Epithelial cell of prostate (primary cell): ENCODE measurements at places on chromosomes 16 and 17.

DNA sequence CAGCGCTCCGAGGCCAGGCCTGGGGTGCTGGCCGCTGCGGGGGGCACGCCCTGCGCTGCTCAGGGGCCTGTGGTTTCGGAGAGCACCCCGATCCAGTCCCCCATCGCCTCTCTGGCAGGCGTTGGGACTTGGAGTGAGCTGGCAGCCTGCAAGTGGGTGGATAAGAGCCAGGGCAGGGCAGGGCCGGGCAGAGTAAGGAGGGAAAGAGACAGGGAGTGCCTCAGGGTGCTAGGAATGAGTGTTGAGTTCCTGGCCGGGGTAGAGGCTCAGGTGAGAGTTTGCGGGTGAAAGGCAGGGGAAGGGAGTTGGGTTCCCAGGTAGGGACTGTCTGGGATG is 1.3 kb downstream of the CDH13 start:
- DNase-seq = no peak

DNA sequence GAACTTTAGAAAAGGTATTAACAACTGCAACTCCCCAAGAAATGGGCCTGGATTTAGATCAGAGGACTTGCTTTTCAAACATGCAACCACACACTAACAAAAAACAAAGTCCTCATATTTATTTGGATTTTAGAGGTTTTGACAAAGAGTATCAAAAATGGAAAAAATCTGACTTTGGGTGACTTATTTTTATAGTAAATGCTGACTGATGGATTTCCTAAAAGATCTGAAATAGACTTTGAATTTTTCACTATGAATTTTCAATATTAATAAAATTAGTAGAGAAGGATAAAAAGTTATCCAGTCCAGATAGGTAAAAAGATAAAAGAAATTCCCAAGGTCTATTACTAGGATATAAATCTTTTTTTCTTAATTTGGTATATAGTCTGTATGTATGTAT is 253.5 kb downstream of the KCNJ2 start:
- no peak for DNase-seq

GRCh38 chr16:65689726-65690125 is 567.9 kb upstream of the CDH11 start:
- no peak for DNase-seq

GRCh38 chr17:65637786-65638185 is 76.3 kb upstream of the AXIN2 start:
- DNase-seq = no peak

DNA sequence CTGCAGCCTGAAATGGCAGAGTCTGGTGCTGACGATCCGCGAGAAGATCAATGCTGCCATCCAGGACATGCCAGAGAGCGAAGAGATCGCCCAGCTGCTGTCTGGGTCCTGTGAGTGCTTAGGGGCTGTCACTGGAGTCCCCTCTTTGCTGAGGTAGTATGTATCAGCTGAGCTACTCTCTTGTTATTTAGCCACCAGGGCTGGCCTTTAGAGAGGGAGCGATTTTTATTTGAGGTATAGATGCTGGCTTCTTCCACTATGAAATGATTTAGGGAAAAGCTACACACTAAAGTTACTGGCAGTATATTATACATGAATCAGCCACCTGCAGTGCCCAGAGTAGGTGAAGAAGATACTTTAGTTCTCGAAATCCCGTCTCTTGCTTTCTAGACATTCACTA is 2.6 kb downstream of the CDK5RAP3 start:
- no peak for DNase-seq

- no peak for DNase-seq
Observed at GRCh38 chr17:77899498-77899897, 59.0 kb upstream of the TNRC6C start.

DNA sequence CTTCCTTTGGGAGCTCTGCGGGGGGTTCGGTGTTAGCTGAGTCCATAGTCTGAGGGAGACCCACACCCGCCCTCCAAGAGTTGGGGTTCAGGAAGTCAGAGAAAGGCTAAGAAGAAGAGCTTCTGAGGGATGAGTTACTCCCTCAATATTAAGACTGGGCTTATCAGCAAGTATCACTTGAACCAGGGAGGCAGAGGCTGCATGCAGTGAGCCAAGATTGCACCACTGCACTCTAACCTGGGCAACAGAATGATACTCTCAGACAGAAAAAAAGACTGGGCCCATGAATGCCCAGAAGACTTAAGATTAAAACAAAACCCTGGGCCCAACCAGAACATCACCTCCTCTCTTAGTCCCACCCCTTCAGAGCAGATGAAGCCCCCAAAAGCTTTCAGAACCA is 6.0 kb downstream of the NKIRAS2 start:
- DNase-seq = no peak

- no peak for DNase-seq
Observed at GRCh38 chr16:2046893-2047329, 723 bp downstream of the NTHL1 start.

- no peak for DNase-seq
Observed at GRCh38 chr16:1917056-1917664, 1.1 kb downstream of the HS3ST6 start.

DNA sequence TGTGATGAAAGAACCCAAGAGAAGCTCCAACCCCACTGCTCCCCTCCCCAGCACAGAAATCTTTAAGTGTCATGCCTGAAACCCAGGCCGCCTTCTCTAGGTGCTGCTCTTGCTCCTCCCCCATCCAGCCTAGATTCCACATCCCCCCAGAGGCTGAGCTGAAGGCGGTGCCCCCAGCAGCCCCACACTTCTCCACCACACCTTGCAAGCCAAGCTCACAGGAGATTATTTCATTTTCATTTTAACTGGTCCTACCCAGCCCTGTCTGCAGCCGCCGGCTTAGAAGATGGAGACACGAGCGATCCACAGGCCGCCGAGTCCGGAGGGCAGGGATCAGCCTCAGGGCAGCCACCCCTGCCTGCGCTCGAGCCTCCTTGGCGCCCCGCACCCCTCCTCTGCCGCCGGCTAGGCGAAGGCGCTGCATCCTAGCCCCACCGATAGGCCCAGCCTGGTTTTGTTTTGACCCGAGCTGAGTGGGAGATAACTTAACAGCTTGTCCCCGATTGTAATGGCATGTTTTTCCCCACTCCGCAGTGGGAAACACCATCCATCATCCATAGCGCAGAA is 125.3 kb downstream of the RBFOX3 start:
- no peak for DNase-seq

GRCh38 chr16:52099382-52099781 is 447.6 kb downstream of the TOX3 start:
- DNase-seq = no peak

GRCh38 chr17:73307130-73307529 is 4.7 kb downstream of the CDC42EP4 start:
- DNase-seq = no peak

DNA sequence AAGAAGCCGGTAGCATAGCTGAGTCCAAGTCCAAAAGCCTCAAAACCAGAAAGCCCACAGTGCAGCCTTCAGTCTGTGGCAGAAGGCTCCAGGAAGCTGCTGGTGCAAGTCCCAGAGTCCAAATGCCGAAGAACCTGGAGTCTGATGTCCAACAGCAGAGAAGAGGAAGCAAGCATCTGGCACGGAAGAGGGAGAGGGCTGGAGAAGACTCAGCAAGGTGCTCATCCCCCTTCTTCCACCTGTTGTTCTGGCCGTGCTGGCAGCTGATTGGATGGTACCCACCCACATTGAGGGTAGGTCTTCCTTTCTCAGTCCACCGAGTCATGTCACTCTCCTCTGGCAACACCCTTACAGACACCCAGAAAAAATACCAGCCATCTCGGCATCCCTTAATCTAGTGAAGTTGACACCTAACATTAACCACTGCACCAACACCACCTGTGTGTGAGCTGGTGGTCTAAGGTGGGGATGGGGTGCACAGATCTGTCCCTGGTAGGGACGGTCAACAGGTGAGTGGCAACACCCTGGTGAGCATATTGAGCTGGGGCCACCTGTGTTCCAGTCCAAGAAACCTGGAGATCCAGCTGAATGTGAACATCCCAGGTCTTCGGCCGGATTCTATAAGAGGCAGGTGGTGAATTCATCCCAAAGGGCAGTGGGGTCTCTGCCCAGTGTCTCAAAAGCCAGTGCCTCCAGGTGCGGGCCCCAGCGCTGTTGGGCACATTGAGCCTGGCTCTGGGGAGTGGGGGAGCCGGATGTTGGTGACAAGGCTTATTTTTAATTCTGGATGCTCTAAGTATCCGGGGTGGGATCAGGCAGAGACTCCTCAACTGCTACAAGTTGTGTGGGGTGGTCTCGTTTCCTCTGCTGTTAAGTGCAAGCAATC is 9.8 kb downstream of the MIEF2 start:
- no peak for DNase-seq

DNA sequence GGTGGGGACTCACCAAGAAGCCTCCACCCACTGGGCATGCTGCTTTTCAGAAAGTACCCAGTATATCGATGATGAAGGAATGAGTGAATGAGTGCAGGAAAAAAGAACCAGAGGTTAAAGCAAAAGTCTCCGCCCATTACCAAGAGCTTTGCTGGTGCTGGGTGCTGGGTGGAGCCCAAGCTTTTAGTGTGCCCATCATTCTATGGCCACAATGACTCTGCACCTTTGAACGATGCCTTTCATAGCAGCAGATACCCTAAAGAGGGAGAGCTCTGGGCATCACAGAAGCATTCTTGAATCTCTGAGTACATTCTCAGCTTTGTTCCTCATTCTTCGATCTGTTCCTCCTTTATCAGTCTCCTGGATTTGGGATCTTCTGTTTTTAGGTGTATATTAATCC is 450.7 kb upstream of the CCL2 start:
- DNase-seq = no peak

- no peak for DNase-seq
Observed at GRCh38 chr17:16435925-16436886, 20.8 kb downstream of the TRPV2 start.

DNA sequence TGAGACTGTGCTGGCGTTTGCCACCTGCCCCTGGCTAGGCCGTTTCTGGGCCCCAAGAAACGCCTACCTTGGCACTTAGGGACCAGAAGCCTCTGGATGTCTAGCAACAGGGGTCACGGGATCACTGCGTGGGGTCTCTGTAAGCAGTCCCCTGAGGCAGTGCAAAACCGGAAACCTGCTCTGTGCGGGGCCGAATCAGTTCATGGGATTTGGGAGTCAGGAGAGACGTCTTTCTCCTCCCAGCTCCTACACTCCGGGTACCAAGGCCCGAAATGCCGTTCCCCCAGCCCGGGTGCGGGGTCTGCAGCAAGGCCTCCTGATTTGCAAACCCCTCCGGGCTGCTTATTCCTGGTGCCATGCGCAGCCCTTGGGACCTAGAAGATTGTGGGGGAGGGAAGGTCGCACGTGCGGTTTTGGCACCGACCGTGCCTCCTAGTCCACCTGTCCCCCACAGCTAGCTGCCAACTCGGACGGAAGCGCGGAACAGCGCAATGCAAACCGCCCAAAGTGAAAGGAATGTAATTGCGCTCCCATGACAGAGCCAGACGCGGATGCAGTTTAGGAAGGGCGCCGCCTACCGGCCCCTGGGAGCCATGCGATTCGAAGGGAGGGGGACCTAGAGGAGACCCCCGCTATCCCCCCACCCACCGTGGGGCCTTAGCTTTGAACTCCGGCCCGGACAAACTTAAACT is 6.5 kb downstream of the IRX5 start:
- no peak for DNase-seq

- DNase-seq = no peak
Observed at GRCh38 chr16:1182950-1183907, 30.3 kb downstream of the CACNA1H start.

DNA sequence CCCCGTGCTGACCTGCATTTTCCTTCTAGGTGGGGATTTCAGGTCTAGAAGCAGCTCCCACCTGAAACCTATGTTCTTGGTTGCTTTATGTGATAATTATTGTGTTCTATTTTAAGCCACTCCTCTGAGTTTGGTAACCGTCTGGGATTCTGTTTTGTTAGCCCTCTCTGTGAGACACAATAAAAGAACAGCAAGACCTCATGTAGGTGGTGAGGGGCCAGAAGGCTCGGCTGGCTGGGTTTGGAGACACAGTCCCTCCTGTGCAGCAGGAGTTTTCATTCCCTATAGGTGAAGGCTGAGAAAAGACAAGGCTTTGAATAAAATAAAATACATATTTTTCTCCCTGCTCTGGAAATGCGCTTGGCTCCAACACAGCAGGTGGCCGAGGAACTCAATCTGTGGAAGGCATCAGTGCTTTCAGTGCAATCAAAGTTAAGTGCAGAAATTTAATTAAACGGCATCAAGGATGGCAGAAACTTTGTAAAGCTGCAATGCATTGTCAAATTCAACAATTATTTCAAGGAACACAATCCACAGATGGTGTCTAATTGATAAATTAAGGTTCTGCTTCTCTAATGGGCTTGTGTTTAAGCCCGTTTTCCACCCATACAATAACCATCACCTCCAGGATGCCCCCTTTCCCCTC is 107.8 kb downstream of the MSI2 start:
- no peak for DNase-seq
